ENCODE measurements at places on chromosomes 12 and 14.

- DNase-seq, result peak; percentile 99
These were observed 118.9 kb downstream of the PTCSC3 start for GRCh38 chr14:36057452-36058116.

GRCh38 chr12:116162071-116162470 lies 115.4 kb downstream of the MED13L start:
- DNase-seq, result no peak

DNA sequence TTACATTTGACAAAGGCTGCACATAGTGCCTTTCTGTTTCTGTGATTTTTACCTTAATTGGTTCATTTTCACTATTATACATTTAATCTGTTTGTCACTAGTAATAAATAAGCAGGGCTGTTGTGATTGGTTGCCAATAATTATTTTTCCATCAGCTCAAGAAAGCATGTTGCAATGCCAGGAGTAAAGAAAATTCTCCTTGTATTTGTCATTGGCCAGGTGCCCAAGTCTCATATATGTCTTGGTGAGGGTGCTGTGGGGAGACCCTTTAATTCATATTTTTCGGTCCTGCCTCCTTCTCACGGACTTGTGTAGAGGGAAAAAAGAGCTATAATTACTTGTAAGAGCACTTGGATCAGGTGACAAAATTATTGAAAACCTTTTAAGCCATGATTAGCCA lies 108.0 kb downstream of the KITLG start:
- no peak for DNase-seq

DNA sequence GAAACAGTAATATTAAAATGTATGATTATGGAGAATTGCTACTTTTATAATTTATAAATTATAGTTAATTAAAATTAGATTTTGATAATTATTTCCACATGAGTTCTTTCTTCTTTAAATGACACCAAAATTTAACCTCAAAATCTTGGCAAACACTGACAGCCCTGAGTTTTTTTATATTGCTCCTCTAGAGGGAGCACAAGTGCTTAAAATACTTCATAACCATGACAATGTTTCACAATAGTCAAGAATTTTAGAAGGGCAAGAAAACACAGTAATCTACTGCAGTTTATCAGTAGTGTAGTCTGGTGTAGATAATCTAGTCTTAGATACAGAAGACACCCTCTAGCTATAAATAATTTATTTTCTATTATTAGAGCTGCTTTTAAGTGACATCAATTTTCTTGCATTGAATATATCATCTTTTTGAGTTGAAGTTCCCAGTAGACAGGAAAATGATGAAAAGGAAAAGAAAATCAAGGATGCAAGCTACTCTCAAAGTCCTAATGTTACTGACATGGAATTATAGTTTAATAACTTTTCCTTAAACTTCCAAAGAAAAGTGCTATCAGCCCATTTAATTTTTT lies 14.3 kb upstream of the PTGER2 start:
- peak; percentile 81 for DNase-seq

GRCh38 chr12:46131732-46132469 lies 136.9 kb downstream of the SLC38A1 start:
- DNase-seq, result no peak
